Fibroblast of lung (primary cell): ENCODE measurements at places on chromosomes 4 and X. TPM values are rescaled to one million over a fixed set of nuclear protein-coding genes. Genes with fewer than 3 reads are reported as not detected.
A peak's percentile ranks its signal among the peaks of the same experiment; 100 is the strongest.

HTN1 gene
- not detected in 2 replicates for total RNA-seq

GIMD1 gene
- not detected in 2 replicates for total RNA-seq

SOX3 gene
- total RNA-seq: not detected in 2 replicates

- no peak overlapping the region for H3K27ac ChIP-seq
- no peak for DNase-seq
- H3K4me1 ChIP-seq: no peaks in the 10 kb centered on the region
- H3K4me3 ChIP-seq: no peak overlapping the region
Measured at GRCh38 chrX:39773150-39773549, 324.6 kb downstream of the BCOR start.

- DNase-seq: no peak
- H3K27ac ChIP-seq: no peak overlapping the region
- H3K4me1 ChIP-seq: no peaks in the 10 kb centered on the region
- no peak overlapping the region for H3K4me3 ChIP-seq
- H3K27me3 ChIP-seq: no peaks in the 10 kb centered on the region
- H3K36me3 ChIP-seq: no peaks in the 10 kb centered on the region
Measured at GRCh38 chr4:161919442-161920220, 244.2 kb downstream of the FSTL5 start.

DNA sequence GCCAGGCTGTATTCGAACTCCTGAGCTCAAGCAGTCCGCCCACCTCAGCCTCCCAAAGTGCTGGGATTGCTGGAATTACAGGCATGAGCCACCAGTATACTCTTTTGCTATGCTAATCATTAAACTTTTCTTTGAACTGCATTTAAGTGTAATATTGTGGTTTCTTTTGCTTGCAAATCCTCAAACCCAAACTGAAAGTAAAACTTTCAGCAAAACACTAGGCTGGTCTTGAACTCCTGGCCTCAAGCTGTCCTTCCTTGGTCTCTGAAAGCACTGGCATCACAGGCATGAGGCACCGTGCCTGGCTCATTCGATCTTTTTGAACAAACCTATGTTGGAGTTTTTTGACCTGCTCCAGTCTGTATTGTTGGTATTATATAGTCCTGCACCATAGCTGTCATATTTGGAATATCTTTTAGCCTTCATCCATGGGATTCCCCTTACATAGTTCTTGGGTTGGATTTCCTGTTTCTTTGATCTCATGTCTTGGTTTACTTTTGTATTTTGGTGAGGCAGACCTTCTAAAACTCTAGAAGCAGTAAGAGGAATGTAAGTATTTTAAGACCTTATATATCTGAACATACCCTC lies 34.1 kb downstream of the MOB1B start:
- no peaks in the 10 kb centered on the region for H3K36me3 ChIP-seq
- no peaks in the 10 kb centered on the region for H3K4me1 ChIP-seq
- no peaks in the 10 kb centered on the region for H3K27me3 ChIP-seq
- peak; percentile 53 for DNase-seq

DNA sequence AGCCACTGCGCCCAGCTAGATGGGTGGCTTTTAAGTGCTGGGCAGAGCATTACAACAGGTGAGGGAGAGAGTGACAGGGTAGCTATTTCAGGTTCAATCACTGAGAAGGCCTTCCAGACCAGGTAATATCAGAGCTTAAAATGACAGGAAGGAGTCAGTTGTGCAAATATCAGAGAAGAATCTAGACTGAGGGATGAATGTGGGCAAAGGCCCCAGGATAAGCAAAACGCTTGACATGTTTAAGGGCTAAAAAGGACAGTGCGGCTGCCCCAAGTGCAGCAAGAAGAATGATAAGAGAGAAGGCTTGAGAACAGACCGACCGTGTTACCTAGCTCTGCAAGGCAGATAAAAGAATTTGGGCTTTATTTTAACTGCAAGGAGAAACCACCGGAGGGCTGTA lies 18.6 kb downstream of the AADAT start:
- DNase-seq: no peak
- H3K4me3 ChIP-seq: no peak overlapping the region
- H3K27ac ChIP-seq: no peak overlapping the region
- no peaks in the 10 kb centered on the region for H3K27me3 ChIP-seq
- H3K4me1 ChIP-seq: no peaks in the 10 kb centered on the region

GRCh38 chr4:147725673-147726072 lies 6.2 kb upstream of the ARHGAP10 start:
- no peak overlapping the region for H3K4me3 ChIP-seq
- H3K4me1 ChIP-seq: no peaks in the 10 kb centered on the region
- no peak overlapping the region for H3K27ac ChIP-seq
- no peak for DNase-seq
- no peaks in the 10 kb centered on the region for H3K36me3 ChIP-seq

DNA sequence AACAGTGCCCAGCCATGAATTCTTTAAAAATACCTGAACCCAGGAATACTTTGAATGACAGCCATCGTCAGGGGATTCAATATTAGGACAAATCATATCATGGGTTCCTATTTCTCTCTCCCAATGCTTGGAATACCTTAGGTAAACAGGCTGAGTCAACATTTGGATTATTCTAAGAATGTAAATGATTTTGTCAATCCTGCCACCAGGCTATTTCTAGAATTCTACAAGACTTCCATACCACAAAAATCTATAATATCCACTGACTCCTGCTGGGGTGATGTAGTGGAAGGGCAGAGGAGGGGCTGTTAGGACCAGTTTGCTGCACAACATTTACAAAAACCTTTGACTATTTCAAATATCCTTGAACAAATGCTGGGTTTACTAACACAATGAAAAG lies 65.2 kb downstream of the IGFBP7 start:
- no peaks in the 10 kb centered on the region for H3K36me3 ChIP-seq
- H3K27ac ChIP-seq: no peak overlapping the region
- H3K27me3 ChIP-seq: no peaks in the 10 kb centered on the region
- H3K4me1 ChIP-seq: peaks cover 18% of the 10 kb centered on the region
- no peak for DNase-seq

DNA sequence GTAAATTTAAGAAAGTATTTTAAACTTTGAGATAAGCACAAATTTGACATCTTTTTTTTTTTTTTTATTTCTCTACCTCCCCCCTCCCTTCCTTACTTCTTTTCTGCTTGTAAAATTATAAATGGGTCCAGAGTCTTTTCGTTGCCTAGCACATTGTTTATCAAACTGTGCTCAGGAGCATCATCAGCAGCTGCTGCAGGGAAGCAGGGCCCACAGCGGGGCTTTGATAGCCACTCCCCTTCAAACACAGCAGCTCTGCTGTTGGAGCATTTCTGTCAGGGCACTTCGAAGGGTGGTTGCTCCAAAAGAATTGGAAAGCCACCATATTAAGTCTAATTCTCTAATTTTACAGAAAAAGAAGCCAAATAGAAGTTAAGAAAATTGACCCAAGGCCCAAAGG lies 588.3 kb downstream of the SPRY1 start:
- no peak overlapping the region for H3K27ac ChIP-seq
- H3K36me3 ChIP-seq: no peaks in the 10 kb centered on the region
- DNase-seq: peak; percentile 18
- no peaks in the 10 kb centered on the region for H3K27me3 ChIP-seq
